ENCODE measurements at places on chromosomes 5 and 9.

GRCh38 chr5:17180864-17181723 is 36.3 kb upstream of the BASP1 start:
- peak; percentile 69 for DNase-seq

DNA sequence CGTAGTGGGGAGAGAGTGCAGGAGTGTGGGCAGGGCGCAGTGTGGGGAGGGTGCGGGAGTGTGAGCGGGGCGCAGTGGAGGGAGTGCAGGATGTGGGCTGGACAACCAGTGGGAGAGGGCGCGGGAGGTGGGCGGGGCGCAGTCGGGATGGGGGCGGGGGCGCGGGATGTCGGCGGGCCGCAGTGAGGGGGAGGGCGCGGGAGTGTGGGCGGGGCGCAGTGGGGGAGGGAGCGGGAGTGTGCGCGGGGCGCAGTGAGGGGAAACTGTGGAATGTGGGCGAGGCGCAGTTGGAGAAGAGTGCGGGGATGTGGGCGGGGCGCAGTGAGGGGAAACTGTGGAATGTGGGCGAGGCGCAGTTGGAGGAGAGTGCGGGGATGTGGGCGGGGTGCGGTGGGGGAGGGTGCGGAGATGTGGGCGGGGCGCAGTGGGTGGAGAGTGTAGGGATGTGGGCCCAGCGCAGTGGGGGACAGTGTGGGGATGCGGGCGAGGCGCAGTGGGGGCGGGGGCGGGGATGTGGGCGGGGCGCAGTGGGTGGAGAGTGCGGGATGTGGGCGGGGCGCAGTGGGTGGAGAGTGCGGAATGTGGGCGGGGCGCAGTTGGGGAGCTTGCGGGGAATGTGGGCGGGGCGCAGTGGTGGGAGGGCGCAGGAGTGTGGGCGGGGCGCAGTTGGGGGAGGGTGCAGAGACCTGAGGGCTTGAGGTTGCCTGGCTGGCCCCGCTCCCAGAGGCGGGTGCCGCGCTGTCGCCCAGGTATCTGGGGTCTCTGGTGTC is at the start of gene NXNL2:
NXNL2 (plus strand) TSS at position 723 of the 770 bp plus-strand sequence. CDS start 257 bp downstream, outside the sequence.
- no peak for DNase-seq

- DNase-seq = no peak
Observed at GRCh38 chr9:121692606-121693387, 41.4 kb downstream of the DAB2IP start.

GRCh38 chr5:16304846-16305245 is 125.3 kb upstream of the MARCHF11 start:
- DNase-seq = no peak

DNA sequence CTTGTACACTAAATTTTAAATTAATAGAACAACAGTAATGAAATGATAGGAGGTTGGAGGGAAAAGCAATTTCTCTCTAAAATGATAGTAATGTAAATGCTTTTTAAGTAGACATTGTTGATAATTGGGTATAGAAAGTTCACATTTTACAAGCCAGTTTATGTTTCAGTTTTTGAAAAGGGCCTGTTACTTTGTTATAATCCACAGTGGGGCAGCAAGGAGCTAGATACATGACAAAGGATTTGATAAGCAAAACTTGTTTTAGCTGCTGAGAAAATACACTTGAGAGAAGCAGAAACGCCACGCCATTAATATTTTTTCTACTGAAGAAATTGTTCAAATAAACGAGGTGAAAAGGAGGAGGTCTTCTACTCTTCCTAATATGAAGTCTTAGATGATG is 30.2 kb downstream of the SREK1 start:
- DNase-seq = no peak

DNA sequence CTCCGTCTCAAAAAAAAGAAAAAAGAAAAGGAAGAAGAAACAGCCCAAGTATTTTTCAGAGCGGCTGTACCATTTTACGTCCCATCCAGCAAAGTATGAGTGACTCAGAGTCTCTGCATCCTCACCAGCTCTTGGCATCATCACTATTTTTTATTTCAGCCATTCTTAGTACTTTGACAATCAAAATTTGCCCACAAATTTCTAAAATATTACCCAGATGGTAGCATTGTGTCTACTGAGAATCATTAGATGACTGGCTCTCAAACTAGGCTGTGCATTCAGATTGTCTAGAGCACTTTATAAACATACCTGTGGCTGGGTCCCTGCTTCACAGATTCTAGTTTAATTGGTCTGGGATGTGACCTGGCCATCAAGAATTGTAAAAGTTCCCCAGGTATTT is 21.6 kb upstream of the MELK start:
- DNase-seq = no peak

- no peak for DNase-seq
Observed at GRCh38 chr5:105593011-105593760, 2030.6 kb upstream of the NUDT12 start.
